Fibroblast of skin of left quadriceps (primary cell): ENCODE measurements at places on chromosomes 11 and 22.
A peak's percentile ranks its signal among the peaks of the same experiment; 100 is the strongest.

DNA sequence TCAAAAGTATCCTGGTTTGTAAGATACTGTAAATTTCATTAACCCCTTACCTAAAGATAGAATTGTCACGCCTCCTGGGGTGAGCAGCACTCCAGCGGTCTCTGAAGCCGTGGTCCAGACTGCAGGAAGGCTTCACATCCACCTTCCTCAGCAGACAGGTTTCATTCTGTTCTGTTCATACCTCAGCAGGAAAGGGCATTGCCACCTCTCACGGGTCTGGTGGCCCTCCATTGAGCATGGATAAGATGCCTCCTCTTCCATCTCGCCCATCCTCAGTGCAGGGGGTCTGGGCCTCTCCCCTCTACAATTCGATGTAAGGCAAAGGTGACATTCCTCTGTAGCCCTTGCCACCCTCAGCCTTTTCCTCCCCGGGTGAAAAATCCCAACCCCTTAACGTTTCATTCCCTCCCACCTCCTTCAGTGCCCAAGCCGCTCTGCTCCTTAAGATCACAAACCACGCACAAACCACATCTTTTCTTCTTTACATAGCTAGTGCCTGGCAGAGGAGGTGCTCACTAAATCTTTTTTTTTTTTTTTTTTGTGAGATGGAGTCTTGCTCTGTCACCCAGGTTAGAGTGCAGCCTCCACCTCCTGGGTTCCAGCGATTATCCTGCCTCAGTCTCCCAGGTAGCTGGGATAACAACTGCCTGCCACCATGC is 28.5 kb downstream of the RPUSD4 start:
- DNase-seq = no peak

DNA sequence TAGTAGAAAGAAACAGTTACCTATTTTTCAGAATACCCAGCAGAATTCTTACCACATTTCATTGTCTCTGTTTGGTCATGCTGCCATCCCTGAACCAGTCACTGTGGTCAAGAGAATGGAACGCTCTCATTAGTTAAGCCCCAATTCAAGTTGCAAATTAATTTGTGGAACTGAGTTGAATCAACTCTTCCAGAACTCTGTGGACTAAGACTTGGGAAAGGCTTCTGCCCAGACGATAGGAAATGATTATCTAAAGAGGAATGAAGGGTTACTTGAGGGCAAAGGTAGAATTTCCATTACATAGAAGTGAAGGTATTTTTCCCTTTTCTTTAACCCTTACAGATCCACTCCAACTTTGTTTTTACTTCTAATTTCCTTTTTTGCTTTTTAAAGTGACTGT is 286.4 kb downstream of the DYNC2H1 start:
- DNase-seq = peak; percentile 26

DNA sequence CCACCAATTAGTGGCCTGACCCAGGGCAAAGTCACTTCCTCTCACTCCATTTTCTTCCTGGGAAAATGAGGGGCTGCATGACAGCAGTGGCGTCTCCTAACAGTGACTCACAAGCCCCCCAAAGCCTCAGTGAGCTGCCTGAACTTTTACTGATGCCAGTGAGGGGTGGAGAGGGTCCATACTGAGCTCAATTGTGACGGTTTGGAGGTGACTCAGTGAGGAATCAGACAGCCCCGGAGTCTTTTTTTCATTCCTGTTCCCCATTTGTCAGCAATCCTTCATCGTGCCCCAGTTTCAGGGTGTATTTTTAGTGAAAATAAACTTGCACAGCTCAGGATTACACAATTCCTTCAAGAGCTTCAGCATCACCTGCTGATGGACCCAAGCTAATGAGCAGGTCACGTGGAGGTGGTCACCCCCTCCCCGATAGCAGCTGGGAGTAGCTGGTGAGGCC is 30.1 kb upstream of the RASD2 start:
- DNase-seq = no peak

GRCh38 chr11:29634244-29634643 is 382.6 kb downstream of the KCNA4 start:
- no peak for DNase-seq

DNA sequence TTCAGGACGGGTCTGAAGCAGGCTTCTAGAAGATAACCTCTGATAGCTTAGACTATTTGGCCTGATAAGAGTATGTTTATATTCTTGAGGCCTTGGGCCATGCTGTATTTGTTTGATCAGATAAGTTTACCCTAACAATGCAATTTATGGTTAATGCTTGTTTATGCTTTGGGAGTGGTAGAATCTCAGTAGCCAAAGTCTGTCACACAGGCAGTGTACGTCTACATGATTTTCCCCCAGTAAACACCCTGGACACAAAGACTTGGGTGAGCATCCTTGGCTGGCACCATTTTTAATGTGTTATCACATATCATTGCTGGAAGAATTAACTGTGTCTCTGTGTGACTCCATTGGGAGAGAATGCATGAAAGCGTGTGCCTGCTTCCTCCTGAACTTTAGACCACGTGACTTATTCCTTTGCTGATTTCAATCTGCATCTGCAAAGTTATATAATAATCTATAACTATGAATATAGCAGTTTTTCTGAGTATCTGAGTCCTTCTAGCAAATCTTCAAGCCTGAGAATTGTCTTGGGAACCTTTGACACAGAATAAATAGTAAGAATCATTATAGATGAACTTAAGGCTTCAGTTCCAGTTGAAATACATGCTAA is 172.4 kb downstream of the CASP12 start:
- DNase-seq = no peak
